ENCODE measurements at places on chromosomes 5 and 9. TPM values are rescaled to one million over a fixed set of nuclear protein-coding genes. Genes with fewer than 3 reads are reported as not detected.

DNA sequence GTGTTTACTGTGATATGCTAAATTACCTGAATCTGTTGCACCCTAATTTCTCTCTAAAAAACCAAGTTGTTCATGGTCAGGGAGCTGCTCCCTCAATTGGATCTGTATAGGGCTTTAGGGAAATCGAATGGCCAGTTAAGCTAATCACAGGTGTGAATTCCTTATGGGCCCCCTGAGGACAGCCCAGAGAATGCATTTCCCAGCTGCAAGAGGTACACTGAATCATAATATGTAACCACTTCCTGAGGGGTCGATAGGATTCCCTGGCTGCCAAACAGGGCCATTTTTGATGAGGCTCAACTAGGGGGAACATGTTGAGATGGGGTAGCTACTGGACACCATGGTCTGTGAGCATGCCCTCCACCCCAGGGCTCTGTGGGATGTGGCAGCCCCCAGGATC is 478.6 kb downstream of the CCDC171 start:
- H3K36me3 ChIP-seq = no peaks in the 10 kb centered on the region
- no peak overlapping the region for H3K27ac ChIP-seq
- H3K4me3 ChIP-seq = no peak overlapping the region
- H3K4me1 ChIP-seq = no peaks in the 10 kb centered on the region
- no peak for DNase-seq
- no peaks in the 10 kb centered on the region for H3K27me3 ChIP-seq

GRCh38 chr5:93845376-93845775 is 104.0 kb upstream of the POU5F2 start:
- DNase-seq = no peak
- no peak overlapping the region for H3K27ac ChIP-seq
- no peaks in the 10 kb centered on the region for H3K4me1 ChIP-seq
- no peak overlapping the region for H3K4me3 ChIP-seq
- H3K36me3 ChIP-seq = no peaks in the 10 kb centered on the region
- H3K27me3 ChIP-seq = no peaks in the 10 kb centered on the region

DNA sequence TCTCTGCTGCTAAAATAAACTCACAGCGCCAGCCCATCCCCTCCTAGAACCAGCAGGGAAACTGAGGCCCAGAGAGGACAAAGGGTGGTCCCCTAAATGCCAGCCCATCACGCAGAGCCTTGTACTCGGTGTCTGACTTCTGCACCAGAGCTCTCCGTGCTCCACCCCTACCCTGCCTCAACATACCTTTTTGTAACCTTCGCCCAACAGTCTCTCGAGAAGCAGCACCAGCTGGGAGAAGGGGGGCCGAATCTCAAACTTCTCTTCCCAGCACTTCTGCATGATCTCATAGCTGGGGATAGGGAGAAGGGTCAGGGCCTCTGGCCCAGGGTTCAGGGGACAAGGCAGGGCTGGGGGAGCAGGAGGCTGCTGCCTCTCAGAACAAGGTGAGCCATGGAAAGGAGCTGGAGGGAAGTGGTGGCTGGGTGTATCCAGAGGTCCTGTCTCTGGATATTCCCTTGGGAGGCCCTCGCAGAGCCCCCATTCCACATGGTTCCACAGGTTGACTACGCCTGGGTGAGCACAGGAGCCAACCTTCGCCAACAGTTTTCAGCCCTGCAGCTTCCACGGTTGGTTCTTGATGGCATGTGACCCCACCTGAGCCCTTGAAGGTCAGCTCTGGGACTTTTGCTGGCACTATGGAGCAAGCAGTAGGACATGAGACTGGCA is 32.3 kb upstream of the CSF1R start:
- H3K36me3 ChIP-seq = no peaks in the 10 kb centered on the region
- no peaks in the 10 kb centered on the region for H3K4me1 ChIP-seq
- H3K27me3 ChIP-seq = no peaks in the 10 kb centered on the region

DNA sequence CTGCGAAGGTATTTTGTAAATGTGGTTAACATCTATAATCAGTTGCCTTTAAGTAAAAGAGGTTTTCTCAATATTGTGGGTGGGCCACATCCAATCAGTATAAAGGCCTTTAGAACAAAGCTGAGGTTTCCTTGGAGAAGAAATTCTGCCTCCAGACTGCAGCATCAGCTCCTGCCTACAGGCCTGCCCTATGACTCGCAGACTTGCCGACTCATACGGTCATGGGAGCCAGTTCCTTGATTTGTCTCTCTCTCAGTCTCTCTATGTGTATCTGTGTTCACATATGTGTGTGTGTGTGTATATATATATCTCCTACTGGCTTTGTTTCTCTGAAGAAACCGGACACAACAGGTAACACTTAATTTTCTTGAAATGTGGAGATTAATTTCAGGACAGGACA is 45.3 kb downstream of the SLC36A1 start:
- no peak overlapping the region for H3K27ac ChIP-seq
- DNase-seq = no peak

DNA sequence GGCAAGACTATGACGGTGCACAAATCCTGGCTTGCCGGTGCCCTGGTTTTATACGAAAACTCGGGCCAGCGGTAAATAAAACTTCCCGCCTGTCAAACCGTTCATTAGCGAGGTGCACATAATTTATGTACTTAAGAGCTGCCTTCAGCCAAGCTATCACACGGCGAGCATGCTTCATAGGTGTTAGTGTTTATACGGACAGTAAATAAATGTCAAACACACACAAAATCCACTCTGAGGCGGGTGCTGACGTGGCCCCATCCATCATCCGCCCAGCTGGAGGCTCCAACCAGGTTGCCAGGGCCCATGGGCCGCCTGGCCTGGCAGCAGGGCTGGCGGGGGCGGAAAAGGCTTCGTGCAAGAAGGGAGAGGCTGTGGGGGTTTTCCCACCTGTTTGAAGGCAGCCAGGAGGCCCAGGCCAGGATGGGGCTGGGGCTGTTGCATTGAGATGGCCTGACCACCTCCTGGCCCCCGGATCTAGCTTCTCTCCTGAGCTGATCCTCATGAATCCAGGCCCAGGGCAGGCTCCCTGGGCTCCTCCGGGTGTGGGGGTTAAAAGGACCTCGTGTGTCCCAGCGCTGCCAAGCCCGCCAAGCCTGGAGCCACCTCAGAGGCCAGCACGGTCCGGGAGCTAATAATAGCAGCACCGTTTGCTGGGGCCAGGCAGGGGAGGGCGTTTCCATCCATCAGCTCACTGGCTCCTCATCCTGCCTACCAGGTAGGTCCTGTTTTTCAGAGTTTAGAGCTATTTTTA is 43.2 kb downstream of the BARX1 start:
- no peak for DNase-seq
- H3K27ac ChIP-seq = no peak overlapping the region
- H3K4me3 ChIP-seq = no peak overlapping the region
- H3K36me3 ChIP-seq = no peaks in the 10 kb centered on the region
- no peaks in the 10 kb centered on the region for H3K27me3 ChIP-seq

- no peak overlapping the region for H3K27ac ChIP-seq
- no peaks in the 10 kb centered on the region for H3K36me3 ChIP-seq
- DNase-seq = no peak
- H3K27me3 ChIP-seq = no peaks in the 10 kb centered on the region
- H3K4me1 ChIP-seq = no peaks in the 10 kb centered on the region
- H3K4me3 ChIP-seq = no peak overlapping the region
Observed at GRCh38 chr9:127407492-127407843, 10.5 kb downstream of the SLC2A8 start.

DNA sequence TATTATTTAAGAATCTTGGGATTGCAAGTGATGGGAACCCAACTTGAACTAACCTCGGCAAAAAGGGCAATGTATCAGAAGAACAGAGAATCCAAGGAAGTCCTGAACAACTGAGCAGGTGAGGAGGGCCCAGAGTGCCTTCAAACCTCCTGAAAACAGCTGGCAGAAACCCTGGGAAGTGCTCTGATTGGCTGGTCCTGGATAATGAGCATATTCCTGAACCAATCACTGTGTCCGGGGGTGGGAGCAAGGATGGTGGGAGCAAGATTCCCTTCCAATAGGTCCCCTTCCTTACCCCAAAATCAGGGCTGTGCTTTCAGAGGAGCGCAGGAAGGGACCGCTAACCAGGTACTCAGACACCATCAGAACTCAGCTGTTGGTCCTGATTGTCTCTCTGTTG is 31.9 kb upstream of the TBC1D2 start:
- no peaks in the 10 kb centered on the region for H3K4me1 ChIP-seq
- H3K27ac ChIP-seq = no peak overlapping the region
- H3K4me3 ChIP-seq = no peak overlapping the region
- no peaks in the 10 kb centered on the region for H3K27me3 ChIP-seq
- DNase-seq = no peak
- no peaks in the 10 kb centered on the region for H3K36me3 ChIP-seq

DNA sequence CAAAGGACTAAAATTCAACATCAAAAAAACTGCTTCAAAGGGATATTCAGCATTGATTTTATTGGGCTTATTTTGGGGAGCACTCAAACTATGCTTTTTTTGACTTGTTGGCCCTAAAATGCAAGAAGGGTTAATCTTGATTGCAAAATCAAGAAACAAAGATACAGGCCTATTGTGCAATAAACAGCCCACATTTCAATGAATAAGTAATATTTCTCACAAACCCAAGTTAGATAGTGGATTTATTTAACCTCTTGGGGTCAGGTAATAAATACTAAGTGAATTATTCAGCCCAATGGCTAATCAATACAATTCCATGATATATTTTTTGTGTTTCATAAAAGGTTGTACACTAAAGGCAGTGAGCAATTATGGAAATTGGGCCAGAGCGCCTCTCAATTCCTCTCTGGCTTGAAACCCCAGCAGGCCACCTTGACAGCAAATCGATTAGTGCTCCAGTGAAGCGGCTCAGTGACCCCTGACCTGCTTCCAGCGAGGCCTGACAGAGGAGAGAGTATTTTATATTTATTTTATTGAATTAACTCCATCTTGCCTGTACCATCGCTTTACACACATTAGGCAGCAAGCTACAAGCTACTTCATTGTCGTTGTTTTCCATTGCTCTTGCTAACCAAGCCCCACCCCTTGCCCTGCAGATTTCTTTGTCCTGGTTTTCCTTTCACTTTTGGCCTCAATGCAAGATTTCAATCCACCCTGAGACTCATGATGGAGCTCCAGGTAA is 65.5 kb downstream of the EBF1 start:
- H3K4me1 ChIP-seq = no peaks in the 10 kb centered on the region
- no peak overlapping the region for H3K4me3 ChIP-seq
- no peaks in the 10 kb centered on the region for H3K27me3 ChIP-seq

- H3K27me3 ChIP-seq = no peaks in the 10 kb centered on the region
- no peak for DNase-seq
- peaks cover 41% of the 10 kb centered on the region for H3K4me1 ChIP-seq
Observed at GRCh38 chr5:178625679-178626483, 969 bp downstream of the CLK4 start.

DNA sequence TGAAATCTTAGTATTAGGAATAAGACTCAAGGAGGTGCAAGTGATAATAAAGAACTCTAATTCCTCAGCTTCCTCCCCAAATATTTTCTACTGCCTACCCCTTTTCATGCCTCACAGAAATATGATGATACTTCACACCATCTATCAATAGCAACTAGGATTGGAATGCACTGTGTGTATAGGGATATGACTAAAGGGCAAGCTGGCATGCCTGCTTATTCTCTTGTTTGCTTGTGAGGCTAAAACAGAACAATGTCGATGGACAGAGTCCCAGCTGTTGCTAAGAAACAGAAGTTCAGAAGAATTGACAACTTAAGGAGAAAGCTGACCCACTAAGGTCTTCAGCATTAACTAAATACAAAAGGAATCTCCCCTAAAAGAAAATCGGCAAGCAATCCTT is 9.7 kb upstream of the CHD1 start:
- H3K4me1 ChIP-seq = peaks cover 21% of the 10 kb centered on the region
- H3K27me3 ChIP-seq = no peaks in the 10 kb centered on the region
- no peaks in the 10 kb centered on the region for H3K36me3 ChIP-seq
- H3K27ac ChIP-seq = no peak overlapping the region
- no peak for DNase-seq

GRCh38 chr5:173196133-173196952 is 38.7 kb downstream of the NKX2-5 start:
- H3K4me3 ChIP-seq = no peak overlapping the region
- no peaks in the 10 kb centered on the region for H3K27me3 ChIP-seq
- H3K27ac ChIP-seq = no peak overlapping the region
- DNase-seq = no peak

GRCh38 chr5:82149434-82149833 is 128.7 kb downstream of the RPS23 start:
- DNase-seq = no peak
- no peaks in the 10 kb centered on the region for H3K27me3 ChIP-seq
- no peaks in the 10 kb centered on the region for H3K36me3 ChIP-seq
- H3K4me1 ChIP-seq = no peaks in the 10 kb centered on the region
- no peak overlapping the region for H3K27ac ChIP-seq

GRCh38 chr5:154528005-154528594 is 50.1 kb upstream of the HAND1 start:
- H3K4me1 ChIP-seq = no peaks in the 10 kb centered on the region
- H3K27ac ChIP-seq = no peak overlapping the region
- no peaks in the 10 kb centered on the region for H3K27me3 ChIP-seq
- no peak for DNase-seq
- H3K4me3 ChIP-seq = no peak overlapping the region

Gene SFXN1
- total RNA-seq = 366 TPM

Gene LAMC3
- total RNA-seq = 0.07 TPM

Gene SPINK6
- total RNA-seq = not detected

Gene LCNL1
- 0.20 TPM for total RNA-seq

Gene DMRTA1
- total RNA-seq = not detected

Gene PPP3R2
- not detected for total RNA-seq

Gene STKLD1
- total RNA-seq = 0.91 TPM
